ENCODE measurements at places on chromosomes 2 and 18. TPM values are rescaled to one million over a fixed set of nuclear protein-coding genes. Genes with fewer than 3 reads are reported as not detected.
A peak's percentile ranks its signal among the peaks of the same experiment; 100 is the strongest.

Gene PSD4
- total RNA-seq, result 0.63 TPM

DNA sequence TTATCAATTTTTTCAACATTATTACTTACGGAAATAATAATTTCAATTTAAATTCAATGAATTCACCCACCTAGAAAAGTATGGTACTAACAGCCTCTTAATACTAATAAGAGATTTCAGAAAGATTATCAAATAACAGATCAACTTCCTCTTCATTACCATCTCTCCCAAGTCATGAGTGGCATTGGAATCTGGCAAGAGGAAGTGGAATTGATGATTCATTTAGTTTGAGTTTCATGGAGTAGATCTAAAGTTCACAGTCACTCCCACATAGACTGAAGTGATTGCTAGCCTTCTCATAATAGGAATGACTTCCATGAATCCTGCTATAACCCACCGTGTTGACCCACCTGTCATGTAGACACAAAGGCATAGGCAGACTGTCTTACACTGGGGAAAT is 77.7 kb upstream of the WDR75 start:
- no peak for DNase-seq

Gene LGALSL
- 12.2 TPM for total RNA-seq

GRCh38 chr2:25240636-25241035 is 72.3 kb upstream of the POMC start:
- DNase-seq, result no peak

GRCh38 chr2:1628893-1629292 is 115.4 kb downstream of the PXDN start:
- DNase-seq, result no peak

- no peak for DNase-seq
Measured at GRCh38 chr2:229257985-229258384, 13.1 kb downstream of the PID1 start.

Gene ABCB11
- total RNA-seq, result 0.03 TPM

- DNase-seq, result no peak
Measured at GRCh38 chr2:198376677-198377076, 572.3 kb downstream of the PLCL1 start.

Gene SEPTIN10
- total RNA-seq, result 26.5 TPM

DNA sequence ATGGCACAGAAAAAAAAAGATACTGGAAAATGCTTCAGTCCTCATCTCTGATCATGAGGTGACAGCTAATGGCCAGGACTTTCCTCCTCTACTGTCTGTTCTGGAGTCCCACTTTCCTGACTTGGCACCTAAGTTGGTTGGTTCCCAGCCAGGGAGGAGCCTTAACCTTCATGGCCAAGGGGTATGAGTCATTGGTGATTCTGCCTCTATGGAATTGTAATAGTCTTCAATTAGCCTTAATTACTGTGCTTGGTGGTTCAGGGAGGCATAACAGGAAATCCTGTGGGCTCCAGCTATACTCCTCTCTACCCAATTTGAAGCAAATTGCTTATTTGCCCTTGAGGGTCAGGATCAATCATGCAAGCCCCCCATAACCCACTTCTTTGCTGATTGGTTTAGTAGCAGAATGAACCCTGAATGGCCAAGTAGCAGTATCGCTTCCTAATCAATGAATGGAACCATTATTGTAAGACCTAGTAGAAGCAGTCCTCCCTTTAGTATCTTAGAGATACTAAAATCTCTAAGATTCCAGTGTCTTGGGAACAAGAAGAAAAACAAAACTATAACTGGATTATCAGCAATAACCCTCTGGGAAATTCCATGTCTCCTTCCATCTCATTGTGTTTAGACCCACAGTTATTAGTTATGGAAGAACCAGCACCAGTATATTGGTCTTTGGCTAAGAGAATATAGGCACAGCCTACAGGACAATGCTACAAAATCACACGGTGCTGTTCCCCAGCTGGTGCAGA is 109.0 kb downstream of the COL6A3 start:
- no peak for DNase-seq

DNA sequence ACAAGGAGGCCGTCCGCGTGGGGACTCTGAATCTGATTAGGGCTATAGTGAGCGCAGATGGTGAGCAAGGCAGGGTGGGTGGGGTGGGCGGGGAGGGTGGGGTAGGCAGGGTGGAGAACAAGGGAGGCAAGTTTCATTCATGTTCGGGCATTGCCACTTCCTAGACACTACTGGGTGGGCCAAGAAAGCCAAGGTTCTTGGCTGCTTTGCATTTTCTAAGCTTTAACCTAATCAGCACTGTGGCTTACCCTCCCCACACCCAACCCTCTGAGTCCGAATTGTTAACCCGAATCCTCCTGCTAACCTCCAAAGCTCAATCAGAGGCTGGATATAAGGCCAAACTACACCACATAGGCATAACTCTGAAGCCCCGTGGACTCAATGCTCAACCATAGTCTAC is 18.1 kb downstream of the MROH2A start:
- no peak for DNase-seq

Gene CYS1
- total RNA-seq, result 0.29 TPM

DNA sequence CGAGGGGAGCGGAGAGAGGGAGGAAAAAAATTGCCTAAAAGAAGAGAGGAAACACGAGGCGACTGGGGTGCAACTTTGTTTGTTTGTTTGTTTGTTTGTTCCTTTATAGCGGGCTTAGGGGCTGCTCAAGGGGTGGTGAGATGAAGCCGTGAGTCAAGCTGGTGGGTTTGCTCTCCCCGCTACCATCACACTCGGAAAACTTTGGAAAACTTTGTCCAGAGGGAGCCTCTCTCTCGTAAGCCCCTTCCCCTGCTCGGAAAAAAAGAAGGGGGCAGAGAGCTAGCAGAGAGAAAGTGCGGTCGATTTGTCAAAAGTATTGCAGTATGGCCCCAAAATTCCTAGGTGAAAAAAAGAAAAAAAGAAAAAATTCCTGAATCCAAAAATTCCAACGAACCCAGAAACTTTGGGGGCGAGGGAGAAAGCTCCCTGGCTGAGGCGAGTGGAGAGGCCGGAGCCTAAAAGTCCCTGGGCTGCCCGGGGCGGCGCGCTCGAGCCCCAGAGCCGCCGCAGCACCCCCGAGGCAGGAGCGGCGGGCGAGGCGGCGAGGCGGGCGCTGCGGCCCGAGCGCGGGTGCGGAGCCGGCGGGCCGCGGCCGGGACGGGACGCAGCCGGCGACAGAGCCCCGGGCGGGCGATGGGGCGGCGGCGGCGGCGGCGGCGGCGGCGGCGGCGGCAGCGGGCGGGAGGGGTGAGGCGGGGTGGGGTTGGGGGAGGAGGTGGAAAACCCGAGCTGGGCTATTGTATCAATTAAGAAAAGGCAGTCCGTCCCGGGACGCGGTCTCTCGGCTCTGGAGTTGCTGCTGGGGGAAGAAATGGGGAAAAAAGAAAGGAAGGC is 558 bp upstream of the CYP26B1 start:
- DNase-seq, result no peak

Gene EDAR
- not detected for total RNA-seq

DNA sequence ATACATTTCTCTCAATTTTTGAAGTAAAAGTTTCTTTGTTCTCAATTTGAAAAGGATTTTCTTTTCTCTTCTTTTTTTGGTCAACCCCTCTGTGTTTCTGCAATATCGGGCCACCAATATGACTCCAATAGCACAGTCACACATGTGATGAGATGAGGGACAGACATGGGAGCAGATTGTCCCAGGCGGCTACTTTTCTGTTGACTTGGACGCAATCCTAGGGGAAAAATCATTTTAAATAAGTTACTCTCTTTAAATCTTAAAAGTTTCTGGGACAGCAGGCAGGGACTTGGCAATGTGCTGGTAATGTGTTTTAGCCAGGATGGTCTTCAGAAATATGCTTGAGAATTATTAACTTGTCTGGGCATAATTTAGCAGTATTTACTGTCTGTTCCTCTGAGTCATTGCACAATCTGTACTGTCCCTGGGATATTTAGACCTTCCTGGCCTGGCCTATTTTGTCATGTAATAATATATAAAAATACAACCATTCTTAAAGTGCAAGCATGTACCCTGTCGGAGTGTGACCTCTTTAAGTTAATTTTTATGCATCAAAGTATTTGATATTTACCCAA is 388.5 kb upstream of the FANCL start:
- no peak for DNase-seq

DNA sequence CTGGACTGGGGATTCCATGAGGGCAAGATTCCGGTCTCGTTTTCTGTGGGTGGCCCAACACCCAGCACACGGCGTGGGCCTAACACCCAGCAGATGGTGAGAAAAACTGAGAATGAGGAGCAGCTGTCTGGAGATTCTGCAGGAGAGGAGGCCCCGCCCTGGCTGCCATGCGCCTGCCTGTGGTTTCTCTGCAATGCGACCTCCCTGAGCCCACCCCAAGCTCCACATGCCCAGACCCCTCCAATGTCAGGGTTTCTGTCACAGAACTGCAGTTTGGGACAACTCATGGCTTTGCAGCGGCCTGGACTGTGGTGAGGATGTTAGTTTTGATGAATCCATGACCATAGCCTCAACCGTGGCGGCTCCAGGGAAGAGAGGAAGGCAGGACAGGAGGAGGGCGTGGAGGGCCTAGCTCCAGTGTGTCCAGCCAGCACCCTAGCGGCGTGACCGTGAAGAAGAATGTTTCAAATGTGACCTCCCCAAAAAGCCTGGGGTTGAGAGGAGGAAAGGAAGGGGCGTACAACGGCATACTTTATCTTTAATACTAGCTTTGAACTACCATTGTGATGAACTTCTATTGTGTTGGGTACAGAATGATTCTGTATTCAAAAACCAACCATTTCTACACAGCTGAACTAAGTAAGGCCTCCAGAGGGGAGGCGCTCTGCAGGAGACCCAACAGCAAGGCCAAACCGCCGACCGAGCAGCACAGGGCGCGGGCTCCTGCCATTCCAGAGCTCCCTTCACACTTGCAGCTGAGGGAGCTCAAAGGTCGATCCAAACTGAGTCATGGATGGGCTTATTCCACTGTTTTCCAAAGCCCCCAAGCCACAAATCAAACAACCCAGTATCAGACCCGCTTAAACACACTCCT is 3.4 kb downstream of the PXDN start:
- DNase-seq, result no peak

DNA sequence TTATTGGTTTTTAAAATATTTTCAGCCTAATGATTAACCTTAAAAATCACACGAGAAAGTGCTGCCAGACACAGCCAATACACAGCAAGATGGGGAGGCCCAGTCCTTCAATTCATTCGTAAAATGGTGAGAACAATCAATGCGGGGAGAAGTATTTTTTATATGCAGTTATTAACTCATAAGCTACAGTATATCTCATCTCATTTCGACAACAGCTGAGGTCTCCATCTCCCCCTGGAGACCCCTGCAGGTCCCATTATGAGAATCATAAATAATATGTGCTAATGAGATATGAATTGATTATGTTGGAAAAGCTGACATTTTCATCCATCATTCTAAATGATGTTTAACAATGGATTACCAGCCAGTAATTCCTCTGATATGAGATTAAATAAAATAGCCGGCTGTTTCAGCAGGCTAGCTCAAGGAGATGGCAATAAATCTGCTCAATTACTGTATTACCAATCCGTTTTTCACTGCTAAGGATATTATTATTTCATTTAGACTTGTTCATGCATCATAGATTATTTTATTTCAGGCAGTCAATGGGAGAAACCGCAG is 535.8 kb downstream of the GALR1 start:
- DNase-seq, result no peak

GRCh38 chr2:137764646-137765045 is 199.6 kb upstream of the HNMT start:
- DNase-seq, result peak; percentile 4

Gene CD226
- total RNA-seq, result 0.77 TPM

DNA sequence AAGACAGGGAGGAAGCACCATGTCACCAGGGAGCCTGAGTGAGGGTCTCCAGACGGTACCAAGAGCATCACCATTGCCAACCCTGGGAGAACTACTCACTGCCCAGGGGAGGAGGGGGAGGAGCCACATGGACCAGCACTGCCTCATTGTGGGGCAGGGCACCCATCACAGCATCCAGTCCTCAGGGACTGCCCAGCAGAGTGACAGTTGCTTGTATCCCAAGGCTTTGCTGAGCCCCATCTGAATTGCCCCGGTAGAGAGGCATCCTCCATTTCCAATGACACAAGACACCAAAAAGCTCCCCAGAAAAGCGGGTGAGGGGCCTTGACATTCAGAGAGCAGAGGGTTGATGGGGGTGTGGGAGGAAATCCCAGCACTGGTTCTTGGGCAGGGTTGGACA is 6.8 kb upstream of the CIB4 start:
- DNase-seq, result no peak

Gene KIF5C
- 1.4 TPM for total RNA-seq

Gene WIPF1
- 8.2 TPM for total RNA-seq

- DNase-seq, result no peak
Measured at GRCh38 chr2:190318931-190319554, 583 bp downstream of the HIBCH start.

Gene SERPINB11
- not detected for total RNA-seq

Gene KIAA2012
- total RNA-seq, result not detected

Gene SERPINB10
- total RNA-seq, result 1.2 TPM

- no peak for DNase-seq
Measured at GRCh38 chr2:152395572-152395971, 60.6 kb downstream of the FMNL2 start.

Gene OXER1
- not detected for total RNA-seq

- no peak for DNase-seq
Measured at GRCh38 chr18:76715012-76715610, 107.2 kb upstream of the ZNF236 start.

GRCh38 chr2:239310401-239311061 is 90.3 kb downstream of the HDAC4 start:
- no peak for DNase-seq

DNA sequence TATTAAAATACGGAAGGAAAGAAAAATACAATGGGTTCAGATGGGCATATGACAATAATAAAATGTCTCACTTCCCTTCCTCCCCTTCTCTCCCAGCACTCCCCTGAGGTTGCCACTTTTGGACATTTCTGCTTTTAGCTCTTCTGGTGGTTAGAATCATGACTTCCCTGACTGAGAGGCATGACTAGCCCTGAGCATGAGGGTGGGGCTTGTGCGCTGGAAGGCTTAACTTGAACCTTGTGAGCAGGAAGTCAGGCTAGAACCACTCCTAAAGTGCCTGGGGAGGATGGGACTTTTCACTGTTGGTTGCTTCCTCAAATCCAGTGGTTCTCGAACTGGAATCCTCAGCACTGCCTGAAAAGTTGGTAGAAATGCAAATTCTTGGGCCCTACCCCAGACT is 19.7 kb upstream of the ARHGAP25 start:
- DNase-seq, result peak; percentile 46

- DNase-seq, result no peak
Measured at GRCh38 chr2:196696423-196697079, 57.0 kb downstream of the CCDC150 start.

- DNase-seq, result no peak
Measured at GRCh38 chr2:212730994-212731393, 192.4 kb upstream of the ERBB4 start.

Gene MGAT5
- total RNA-seq, result 24.7 TPM

GRCh38 chr2:187364696-187365095 is 83.4 kb downstream of the CALCRL start:
- no peak for DNase-seq

DNA sequence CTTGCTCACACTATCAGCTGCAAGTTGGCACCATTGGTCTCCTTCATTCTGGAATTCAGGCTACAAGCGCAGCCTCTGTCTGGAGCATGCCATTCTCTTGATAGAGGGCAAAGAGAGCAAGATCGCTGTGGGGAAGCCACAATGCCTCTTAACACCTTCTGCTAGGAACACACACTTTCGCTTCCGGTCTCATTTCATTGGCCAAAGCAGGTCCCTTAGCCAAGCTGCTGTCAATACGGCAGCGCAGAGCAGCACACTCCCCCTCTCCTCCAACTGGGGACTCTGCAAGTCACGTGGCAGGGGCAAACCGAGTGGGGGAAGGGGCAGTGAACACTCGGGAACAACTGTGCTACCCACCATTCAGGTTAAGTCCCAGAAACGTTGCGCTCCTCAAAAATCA is 98.1 kb downstream of the MMADHC start:
- no peak for DNase-seq

GRCh38 chr2:84458551-84459017 is 496 bp downstream of the SUCLG1 start:
- peak; percentile 40 for DNase-seq

Data from SK-MEL-5 (cell line).